ENCODE measurements at places on chromosomes 16 and 17.

DNA sequence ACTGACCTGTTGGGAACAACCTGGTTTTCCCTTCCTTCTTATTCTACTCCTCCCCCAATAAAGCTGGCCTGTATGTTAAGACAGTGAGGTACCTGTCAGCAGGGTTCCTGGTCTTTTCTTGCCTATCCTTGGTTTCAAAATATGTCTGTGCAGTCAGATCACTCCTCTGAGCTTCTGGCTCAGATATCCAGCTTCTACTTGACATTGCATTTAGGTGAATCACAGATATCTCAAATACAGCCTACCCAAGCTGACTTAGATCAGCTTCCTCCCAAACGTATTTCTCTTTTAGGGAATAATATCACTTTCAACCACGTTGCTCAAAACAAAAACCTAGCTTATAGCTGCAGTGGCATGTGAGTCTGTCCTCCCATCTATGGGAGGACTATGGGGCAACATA, 48.7 kb downstream of the TEX14 start:
- DNase-seq: no peak

DNA sequence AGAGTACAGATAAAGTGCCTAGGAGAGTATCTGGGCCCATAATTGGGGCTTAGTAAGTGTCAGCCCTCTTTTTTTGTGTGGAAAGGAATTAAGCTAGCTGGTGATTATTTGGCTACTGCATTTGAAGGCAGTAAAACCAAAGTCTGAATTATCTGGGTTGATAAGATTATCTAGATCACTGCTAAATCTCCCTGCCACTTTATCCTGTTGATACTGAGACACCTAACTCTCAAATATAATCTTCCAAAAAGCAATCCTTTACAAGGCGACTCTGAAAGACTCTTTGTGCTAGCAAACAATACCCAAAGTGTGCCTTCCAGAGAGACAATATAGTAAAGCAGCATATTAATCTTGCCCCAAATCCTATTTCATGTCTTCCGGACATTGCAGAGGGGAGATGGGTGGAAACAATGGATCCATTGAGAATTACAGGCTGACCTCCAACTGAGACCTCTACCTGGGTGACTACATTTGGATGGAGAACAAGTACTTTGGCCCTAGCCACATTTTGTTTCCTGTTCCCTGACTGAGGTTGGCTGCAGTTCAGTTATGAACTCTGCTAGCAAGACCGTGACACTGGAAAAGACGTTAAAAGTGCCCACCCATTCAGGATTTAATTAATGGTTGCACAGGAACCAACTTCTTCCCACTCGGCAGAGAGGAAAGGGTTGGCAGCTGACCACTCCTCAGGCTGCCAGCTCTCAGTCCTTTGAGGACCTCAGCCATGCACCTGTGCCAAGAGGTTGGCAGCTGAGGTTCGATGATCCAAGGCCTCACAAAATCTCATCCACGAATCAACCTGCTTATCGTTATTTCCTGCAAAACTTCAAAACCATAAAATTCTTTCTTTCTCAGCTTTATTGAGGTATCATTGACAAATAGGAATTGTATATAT, 72.6 kb downstream of the SYCE1L start:
- DNase-seq: no peak

GRCh38 chr17:6641247-6641863, 495 bp downstream of the TXNDC17 start:
- DNase-seq: no peak

DNA sequence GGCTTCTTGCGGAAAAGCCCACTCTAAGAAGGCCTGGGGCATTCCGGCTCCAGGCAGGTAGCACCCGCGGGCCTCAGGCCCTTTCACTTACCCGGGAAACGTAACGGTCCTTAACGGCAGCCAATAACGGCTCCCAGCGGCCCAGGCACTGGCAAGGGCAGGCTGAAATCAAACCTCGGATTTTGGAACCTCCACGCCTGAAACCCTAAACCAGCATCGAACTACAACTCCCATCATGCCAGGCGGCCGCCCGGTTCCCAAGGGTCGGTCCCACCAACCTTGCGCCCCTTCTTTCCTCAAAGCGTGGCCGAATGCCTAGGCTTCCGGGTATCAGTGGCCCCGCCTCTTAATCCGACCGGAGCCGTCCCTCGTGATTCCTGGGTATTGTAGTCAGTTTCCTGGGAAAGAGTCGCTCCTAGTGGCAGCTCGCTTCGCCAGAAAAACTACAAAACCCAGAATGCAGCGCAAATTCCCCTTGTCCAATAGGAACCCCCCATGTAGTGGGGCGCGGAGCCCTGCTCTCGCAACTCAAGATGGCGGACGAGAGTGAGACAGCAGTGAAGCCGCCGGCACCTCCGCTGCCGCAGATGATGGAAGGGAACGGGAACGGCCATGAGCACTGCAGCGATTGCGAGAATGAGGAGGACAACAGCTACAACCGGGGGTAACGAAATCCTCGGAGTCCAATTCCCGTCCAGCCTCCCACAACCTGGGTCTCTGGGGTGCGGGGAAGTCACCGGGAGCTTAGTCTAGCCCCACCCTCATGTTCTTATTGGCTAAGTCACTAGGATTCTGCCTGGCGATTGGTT, at the start of gene NMT1:
Gene NMT1 (plus strand): TSS at position 521 of the 809 bp plus-strand sequence. CDS start 13 bp downstream, at position 534.
- DNase-seq: peak; percentile 100

- DNase-seq: no peak
These were observed 7.6 kb downstream of the NOB1 start for GRCh38 chr16:69747115-69747514.

GRCh38 chr17:76914937-76915336, 46.7 kb downstream of the MGAT5B start:
- no peak for DNase-seq

DNA sequence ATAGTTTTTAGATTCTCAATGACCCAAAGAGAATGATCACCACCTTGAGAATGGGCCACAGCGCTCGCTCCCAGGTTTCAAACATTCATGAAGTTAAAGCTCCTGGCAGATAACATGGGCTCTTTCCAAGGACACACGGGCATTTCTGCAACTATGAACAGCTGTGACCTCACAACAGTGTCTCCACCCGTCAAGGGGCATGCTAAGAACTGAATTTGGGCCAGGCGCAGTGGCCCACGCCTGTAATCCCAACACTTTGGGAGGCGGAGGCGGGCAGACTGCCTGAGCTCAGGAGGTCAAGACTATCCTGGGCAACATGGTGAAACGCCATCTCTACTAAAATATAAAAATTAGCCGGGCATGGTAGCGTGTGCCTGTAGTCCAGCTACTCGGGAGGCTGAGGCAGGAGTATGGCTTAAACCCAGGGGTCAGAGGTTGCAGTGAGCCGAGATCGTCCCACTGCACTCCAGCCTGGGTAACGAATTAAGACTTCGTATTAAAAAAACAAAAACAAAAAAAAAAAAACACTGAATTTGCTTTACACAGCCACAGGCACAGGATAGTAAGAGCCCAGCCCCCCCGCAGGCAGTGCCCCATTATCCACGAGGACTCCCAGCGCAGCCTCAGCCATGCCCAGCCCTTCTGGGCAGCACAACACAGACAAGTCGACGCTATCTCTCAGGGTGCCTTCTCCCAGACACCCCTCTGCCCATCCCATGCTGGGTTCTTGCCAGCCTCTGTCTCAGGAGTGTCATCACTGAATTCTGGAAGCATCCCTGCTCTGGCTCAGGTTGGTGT, 7.2 kb downstream of the USP7 start:
- peak; percentile 87 for DNase-seq

DNA sequence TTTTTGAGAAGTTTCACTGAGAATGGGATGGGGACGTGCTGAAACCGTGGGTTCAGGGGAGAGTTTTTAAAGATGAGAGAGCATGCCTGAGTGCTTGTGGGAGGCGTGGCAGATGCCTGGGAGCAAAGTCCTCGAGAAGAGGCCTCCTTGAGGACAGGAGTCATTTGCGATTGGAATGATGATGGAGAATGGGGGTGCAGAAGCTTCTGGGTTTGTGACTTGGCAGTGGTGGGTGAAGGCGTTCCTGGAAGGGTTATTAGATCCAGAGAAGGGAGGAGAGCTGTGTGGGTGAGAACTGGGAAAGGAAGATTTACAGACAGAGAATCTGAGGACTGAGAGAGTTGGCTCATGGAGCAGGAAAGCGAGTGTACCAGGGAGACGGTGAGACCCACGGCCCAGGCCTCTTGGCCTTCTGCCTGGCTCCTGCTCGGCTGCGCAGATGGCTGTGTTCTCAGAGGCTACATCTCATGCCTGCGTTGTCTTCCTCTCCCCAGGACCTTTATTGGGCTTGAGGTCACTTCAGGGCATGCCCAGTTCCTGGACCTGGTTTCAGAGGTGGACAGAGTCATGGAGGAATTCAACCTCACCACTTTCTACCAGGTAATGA, 8.6 kb upstream of the MMP15 start:
- DNase-seq: no peak

DNA sequence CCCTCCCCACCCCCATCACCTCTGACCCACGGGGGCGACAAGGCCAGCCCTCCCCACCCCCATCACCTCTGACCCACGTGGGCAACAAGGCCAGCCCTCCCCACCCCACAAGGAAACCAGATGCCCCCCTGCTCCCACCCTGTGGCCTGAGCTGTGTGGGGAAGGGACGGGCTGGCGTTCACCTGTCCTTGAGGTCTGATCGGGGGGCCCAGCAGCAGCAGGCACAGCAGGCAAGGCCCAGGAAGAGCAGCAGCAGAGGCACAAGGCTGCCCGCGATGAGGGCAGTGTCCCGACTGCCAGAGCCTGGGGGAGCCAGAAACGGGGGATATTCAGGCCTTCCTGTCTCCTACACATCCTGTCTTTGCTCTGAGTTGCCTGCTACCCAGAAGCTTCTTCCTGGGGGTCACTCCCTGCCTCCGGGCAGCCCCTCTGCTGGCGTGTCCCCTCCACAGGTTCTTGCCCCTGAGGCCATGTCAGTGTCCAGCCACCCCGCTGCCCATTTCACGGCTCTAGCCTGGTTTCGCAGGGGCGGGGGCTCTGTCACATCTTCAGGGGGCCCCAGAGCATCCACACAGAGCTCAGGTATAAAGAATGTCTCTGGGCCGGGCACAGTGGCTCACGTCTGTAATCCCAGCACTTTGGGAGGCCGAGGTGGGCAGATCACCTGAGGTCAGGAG, 6.8 kb downstream of the SCARF1 start:
- no peak for DNase-seq

- DNase-seq: no peak
These were observed 13.7 kb downstream of the CORO6 start for GRCh38 chr17:29608986-29609385.

DNA sequence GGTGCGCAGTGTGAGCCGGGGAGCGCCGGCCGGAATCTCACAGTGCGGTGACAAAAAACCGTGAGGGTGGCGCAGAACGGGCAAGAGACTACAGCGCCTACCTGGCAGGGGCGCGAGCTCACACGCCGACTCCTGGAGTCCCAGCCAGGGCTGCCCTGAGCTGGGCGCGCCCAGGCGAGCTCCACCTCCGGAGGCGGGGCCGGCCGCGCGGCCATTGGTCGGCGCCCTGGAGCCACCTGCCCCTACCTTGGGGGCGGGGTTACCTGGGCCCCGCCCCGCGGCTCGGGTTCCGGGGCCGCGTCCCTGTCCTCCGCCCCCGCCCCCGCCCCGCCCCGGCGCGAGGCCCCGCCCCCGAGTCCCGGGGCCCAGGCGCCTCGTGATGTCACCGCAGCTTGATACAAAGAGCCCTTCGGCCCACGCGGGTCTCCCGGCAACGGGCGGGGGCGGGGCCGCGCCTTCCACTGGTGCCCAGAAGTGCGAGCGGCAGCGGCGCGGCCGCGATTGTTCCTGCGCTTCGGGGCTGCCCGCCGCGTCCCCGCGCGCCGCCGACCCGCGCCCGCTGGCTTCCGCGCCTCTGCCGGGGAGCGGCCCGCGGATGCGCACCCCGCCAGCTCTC, 96.3 kb downstream of the RAB11FIP4 start:
- peak; percentile 95 for DNase-seq

DNA sequence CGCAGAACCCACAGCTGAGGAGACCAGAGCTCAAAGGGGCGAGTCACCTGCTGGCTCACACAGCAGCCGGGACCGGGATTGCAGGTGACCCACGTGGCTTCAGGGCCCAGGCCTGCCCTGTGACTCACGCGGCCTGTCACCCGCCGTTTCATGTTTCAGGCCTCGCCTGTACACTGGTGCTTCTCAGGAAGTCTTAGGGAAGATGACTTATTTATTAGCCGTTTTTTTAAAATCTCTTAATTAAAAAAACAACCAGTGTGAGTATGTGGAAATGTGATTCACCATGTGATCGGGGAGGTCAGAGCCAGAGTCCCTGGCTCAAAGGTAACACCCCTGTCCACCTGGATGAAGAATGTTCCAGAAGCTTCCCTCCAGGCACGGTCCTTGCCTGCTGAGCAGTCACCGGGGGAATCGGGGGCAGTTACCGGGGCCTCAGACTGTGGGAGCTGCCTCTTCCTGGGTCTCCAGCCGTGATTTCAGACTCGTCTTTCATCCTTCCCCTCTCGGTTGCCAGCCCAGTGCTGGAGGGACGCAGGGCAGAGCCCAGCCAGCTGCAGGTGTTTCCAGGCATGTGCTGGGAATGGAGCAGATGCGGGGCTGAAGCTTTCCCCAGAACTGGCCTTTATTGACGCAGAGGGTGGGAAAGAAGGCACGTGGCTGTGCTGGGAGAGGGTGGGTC, 49.3 kb downstream of the CMIP start:
- peak; percentile 64 for DNase-seq

GRCh38 chr16:2497695-2498484, 15.9 kb upstream of the ATP6V0C start:
- DNase-seq: no peak

DNA sequence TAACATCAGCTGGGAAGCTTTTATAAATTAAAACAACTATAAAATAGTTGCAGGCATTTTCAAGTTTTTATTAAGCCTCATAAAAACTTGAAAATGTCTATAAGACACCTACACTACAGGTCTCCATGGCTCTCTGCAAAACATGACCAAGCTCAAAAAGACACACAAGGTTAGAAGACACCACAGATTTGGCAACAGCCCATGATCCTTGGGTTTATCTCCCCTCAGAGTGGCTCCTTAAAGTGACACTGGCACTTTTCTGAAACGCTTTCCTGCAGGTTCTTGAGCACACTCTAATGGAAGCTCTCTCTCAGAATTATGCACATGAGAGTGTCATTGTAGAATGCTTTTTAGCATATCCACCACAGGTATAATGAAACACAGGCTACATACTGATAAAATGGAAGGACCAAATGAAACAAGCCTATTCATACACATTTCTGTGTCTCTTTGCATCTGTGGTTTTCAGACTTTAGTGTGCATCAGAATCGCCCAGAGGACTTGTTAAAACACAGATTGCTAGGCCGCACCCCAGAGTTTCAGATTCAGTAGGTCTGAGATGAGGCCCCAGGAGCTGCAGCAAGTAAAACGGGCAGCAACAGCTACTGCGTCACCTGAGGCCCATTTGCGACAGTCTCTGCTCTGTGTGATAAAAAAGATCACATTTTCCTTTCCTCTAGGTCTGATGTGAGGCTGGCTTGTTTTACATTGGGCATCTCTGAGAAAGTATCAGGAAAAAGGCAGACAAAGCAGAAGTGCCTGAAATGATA, 75.0 kb upstream of the WSB1 start:
- no peak for DNase-seq

DNA sequence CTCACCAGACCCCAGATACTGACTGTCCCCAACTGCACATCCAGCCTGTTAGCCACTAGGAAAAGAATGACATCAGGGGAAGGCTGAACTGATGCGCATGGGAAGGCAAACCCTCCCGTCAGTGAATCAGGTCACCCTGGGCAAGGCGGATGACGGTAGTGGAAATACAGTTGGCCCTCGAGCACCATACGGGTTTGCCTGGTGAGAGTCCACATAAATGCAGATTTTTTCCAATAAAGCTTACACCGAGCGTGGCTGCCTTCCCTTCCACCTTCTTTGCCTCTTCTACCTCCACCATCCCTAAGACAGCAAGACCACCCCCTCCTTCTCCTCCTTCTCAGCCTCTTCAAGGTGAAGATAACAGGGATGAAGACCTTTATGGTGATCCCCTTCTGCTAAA, 236.1 kb upstream of the TNRC6C start:
- no peak for DNase-seq

GRCh38 chr17:8223356-8224126, 13.2 kb upstream of the AURKB start:
- peak; percentile 61 for DNase-seq

Data from lower leg skin (tissue), 4 donors.